ENCODE measurements at places on chromosomes 7 and 10.

- no peak for DNase-seq
Observed at GRCh38 chr10:79254333-79255006, 92.8 kb upstream of the PPIF start.

DNA sequence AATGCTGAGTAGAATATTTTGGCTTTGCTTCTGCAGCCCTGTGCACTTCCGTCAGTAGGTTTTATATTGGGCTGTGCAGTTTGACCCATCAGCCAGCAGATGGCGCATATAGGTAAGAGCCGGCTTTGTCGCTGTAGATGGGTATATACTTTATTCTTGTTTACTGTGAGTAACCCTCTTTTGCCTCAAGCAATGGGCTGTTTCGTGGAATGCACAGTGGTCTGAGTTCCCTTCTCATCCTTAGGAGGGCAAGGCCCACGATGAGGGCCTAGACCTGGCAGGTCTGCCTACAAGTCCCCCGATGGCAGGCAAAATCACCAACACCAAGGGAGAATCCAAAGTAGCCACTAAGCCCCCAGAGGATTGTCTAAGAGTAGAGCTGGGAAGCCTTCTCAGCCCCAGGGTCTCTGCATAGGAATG lies 1002.9 kb upstream of the KCND2 start:
- peak; percentile 10 for DNase-seq

GRCh38 chr10:87634311-87634710 lies 25.4 kb upstream of the PAPSS2 start:
- DNase-seq, result no peak

DNA sequence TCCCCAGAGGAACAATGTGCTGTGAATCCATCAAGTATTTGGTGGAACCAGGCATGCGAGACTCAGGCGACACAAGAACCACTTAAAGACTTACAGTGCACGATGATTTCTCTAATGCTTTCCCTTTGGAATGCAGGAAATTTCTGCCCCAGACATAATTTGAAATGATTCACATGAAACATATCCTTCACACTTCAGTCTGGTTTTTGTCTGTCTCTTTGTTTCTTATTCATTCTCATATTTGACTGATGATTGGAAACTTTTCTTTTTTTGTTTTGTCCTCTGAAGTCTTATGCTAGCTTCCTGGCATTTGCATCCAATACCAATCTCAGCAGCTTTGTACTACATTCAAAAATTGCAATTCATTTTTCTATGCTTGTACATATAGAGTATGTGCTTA lies 502.8 kb downstream of the PHTF2 start:
- no peak for DNase-seq

- DNase-seq, result no peak
Observed at GRCh38 chr7:44278451-44279161, 46.8 kb downstream of the CAMK2B start.

DNA sequence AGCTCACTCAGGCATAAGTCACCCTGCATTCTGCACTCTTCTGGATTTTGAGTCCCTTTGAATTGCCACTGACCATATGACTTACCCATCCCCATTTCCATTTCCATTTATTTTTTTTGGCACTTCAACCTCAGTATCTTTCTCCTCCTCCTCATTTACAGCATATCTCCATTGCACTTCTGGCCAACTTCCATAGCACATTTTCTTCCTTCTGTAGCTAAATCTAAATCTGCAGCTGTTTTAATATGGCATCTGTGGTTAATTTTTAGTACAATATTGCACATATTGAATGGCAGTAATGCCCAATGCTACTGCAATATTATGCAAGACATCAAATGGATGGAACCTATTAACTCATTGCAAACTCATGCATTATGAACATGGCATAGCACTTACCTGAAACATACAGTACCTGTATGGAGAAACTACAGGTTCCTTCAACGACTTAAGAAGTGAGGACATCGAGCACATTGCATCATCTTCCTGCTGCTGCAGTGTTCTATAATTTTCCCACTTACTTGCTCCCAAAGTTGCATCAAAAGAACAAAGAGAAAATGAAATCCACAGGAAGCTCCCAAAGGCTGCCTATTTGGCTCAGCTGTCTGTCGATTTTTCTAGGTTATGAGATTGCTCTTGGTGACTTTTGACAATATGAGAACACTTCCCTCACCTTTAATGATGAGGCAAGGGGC lies 55.7 kb downstream of the LRRTM3 start:
- DNase-seq, result no peak

DNA sequence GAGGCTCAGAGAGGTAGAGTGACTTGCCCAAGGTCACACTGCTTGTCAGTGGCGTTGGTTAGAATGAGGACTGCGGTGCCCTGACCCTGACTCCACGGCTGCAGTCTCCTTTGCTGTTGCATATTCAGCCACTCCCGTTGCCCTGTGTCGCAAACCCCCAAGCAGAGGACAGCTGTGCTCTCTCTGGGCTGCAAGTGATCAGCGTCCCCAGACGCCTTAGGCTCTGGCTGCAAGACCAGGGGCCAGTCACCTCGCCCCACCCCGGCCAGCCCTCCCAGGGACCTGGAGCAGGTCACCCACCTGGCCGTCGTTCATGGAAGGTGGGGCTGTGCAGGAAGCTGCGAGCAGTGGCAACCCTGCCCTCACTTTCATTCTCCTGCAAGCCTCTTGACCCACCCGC lies 51.7 kb upstream of the NANOS1 start:
- DNase-seq, result no peak

- DNase-seq, result no peak
Observed at GRCh38 chr10:127813290-127813689, 76.3 kb downstream of the FOXI2 start.

GRCh38 chr7:24665564-24666294 lies 91.5 kb downstream of the GSDME start:
- DNase-seq, result peak; percentile 58

- DNase-seq, result peak; percentile 26
Observed at GRCh38 chr7:130909881-130910672, 176.1 kb upstream of the KLF14 start.

GRCh38 chr7:38160003-38160571 lies 18.0 kb upstream of the STARD3NL start:
- DNase-seq, result no peak

DNA sequence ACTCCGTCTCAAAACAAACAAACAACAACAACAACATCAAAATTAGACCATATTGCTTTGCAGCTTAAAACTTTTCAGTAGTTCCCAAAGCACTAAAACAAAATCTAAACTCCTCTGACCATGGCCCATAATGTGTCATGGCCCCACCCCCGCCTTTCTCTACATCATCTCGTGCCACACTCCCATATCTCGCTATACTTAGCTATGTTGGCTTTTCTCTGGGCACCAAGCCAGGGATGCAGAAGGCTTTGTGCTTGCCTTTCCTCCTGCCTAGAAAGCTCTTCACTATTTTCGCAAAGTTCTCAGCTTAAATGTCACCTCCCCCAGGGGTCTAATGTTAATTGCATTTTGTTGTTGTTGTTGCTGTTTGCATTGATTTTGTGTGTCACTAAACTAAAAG lies 15.1 kb upstream of the SLC16A12 start:
- DNase-seq, result no peak

- DNase-seq, result no peak
Observed at GRCh38 chr7:3520206-3520605, 219.2 kb downstream of the SDK1 start.

- DNase-seq, result no peak
Observed at GRCh38 chr10:47037654-47038425, 126.6 kb downstream of the PTPN20 start.

- DNase-seq, result no peak
Observed at GRCh38 chr10:33416209-33416608, 81.7 kb upstream of the NRP1 start.

DNA sequence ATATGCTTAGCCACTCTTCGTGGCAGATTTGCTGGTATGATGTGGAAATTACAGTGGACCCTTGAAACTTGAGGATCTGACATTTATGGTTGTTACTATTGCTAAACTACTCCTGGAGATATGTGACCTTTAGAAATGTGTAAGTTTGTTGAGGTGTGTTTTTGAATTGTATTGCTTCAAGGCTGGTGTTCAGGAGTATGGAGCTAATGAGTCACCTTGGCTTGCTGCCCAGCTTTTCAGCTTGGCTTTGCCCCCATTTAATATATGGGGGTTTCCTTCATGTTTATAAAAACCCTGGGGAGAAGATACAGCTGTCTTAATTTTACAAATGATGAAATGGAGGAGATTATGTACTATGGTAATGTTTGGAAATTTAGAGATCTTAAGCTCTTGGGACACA lies 11.6 kb downstream of the HBP1 start:
- peak; percentile 76 for DNase-seq

DNA sequence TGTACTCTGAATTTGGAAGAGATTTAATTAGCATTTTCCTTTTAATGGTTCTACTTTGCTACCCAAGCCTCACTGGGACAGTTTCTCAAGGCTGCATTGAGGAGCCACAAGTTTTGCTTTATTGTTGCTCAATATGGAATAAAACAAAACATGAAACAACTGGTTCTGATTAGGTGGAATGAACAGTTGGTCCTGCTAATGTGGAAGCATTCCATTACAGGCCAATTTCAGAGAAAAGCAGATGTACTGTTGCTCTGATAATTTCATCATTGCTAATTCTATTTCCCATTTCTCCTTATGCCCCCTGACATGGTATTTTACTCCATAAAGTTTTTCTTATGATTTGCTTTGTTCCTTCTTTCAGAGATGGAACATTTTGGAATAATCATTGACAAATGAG lies 66.0 kb upstream of the PAPSS2 start:
- DNase-seq, result no peak

- peak; percentile 34 for DNase-seq
Observed at GRCh38 chr7:101410743-101411507, 48.2 kb downstream of the COL26A1 start.

DNA sequence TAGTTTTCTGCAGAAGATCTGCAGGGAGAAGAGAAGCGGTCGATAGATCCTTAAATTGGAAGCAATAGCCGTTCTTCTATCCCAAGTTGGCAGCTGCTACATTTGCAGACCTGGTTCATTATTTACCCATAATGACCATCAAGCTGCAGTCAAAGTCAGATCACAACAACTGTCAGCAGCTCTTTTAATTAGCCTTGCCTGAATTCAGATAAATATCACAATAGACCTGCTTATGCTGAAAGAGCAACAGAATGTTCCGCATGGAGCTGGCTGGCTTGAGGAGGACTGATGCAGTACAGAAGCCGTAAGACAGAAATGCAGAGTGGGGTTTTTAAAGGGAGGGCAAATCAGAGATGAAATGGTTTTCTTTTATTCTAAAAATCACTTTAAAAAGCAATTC lies 109.4 kb downstream of the HIBADH start:
- no peak for DNase-seq

DNA sequence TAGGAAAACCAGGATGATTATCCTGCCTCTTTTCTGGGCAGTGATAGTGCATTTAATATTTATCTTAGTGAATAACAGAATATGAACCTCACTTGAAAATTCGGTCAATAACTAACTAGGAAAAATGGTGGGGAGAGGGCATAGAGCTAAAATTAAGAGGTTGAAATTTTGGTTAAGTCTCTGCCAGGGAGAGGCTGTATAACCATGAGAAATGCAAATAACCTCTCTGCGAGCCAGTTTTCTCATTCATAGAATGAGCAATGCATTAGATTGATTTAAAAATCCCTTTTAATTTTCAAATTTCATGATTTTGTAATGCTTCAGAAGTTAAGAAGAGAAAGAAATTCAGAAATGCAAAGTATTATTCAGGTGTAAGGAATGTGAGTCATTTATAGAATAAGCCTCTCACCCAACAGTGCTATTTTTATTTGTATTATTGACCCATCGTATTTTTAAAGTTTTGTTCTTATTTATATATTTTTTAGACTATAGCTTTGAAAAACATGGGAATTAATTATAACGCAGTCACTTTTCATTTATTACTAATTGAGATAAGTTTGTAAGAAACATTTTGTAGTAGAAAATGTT lies 104.7 kb downstream of the PHF14 start:
- no peak for DNase-seq

DNA sequence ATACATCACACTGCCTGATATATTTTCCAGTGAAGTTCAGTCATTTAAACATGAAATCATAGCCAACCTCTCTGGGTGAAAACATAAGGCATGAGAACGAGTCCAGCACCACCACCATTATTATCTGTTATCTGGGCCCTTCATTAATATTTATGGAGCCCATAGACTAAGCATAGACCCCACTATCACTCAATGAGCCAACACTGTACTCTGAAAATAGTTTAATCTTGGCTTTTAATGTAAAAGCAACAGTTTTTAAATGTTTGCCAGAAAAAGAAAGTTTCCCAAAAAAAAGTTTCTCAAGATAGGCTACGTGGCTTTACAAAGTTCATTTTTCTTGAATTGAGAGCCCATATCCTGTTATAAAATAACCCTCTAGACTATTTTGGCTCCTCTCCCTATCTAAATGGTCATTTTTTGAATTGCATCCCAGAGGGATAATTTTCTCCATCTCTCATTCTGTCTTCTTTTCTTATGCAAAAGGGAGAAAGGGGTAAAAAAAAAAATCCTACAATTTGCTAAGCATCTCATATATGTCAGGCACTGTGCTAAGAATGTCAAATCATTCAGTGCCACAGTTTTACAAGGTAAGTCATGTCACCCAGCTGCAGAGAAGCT lies 66.1 kb downstream of the FZD1 start:
- DNase-seq, result no peak

DNA sequence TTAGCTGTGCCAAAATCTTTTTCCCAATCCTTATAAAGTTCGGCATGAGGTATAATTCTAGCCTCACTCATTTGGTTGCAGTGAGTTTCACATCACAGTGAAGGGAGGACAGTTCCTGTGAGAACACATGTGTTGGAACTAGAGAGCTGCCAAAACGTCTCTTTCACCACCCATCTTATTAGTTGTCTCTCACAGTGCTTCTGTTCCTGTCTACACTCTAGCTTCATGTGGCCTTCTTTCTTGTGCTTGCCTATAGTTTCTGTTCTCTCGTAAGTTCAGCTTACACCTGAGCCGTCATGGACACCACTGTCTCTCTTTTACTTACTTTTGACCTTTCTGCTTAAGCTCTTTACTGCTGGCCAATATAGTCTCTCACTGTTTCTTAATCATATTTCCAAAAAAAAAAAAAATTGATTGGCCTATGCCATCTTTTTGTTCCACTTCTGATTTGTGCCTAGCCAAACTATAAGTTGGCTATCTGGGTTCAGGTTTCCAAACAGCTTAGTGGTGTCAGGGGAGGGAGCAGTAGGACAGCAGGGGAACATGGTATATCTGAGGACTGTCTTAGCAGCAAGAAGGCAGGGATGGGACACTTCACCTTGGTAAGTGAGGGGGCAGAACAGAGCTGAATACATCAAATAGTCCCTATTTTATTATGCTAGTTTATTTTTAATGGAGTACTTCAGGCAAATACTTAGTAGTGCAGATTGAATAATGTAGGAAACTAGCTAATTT lies 38.0 kb downstream of the ZNRF2 start:
- peak; percentile 13 for DNase-seq

- DNase-seq, result no peak
Observed at GRCh38 chr7:125668321-125668993, 738.8 kb upstream of the POT1 start.

GRCh38 chr7:115417662-115418061 lies 495.8 kb downstream of the MDFIC start:
- DNase-seq, result no peak

GRCh38 chr7:115135769-115136410 lies 214.0 kb downstream of the MDFIC start:
- DNase-seq, result no peak

- no peak for DNase-seq
Observed at GRCh38 chr7:52586704-52587103, 448.7 kb upstream of the POM121L12 start.

GRCh38 chr10:73655990-73656298 lies at the start of gene SYNPO2L:
Gene SYNPO2L, minus strand, starts transcription at chr10:73656029. Its CDS starts 107 bp downstream, at chr10:73655922.
- DNase-seq, result no peak

Data from stimulated activated CD4-positive, alpha-beta T cell treated with anti-CD3 and anti-CD28 coated beads, Interleukin-4, amount 100 ng/mL, for 24 hours (primary cell).